ENCODE measurements at places on chromosomes 12 and 14.
A peak's percentile ranks its signal among the peaks of the same experiment; 100 is the strongest.

- peak; percentile 13 for DNase-seq
Measured at GRCh38 chr14:75709207-75709812, 48.3 kb downstream of the TTLL5 start.

- no peak for DNase-seq
Measured at GRCh38 chr14:75568791-75569190, 9.6 kb upstream of the FLVCR2 start.

GRCh38 chr12:101941306-101942249 lies 64.2 kb downstream of the DRAM1 start:
- DNase-seq: no peak

DNA sequence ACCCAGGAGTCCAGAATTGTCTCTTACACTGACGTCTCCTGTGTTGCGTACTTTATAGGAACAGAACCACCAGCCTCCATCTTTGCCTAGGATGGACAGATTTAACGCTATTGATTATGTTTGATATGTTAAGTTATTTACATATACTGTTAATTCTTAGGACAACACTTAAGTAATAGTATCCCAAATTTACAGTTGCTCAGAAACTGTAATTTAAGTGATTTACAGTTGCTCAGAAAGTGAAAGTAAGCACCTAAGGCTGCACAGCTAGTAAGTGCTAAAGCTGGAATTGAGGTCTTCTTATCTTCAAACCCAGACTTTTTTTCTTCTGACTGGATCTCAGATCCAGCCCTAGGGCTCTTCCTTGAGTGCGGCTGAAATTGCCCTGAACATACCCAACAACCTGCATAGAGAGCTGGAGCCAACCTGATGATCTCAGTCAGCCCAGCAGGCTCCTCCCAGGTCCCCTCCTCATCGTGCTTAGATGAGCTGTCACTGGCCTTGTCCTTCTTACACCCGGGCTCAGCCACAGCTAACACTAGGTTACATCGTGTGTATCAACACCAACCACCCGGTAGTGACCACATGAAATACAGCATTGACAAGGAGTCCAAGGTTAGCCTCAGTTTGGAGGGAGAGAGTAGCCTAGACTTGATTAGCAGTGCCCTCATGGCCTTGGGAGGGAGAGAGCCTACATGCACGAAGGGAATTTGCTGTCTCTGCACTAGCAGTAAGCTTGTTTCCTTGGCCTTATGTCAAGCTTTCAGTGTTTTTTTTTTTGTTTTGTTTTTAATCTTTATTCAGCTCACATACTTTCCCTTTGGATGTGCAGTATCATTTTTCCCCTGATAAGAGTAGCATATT lies 111.1 kb upstream of the ARHGAP5 start:
- DNase-seq: no peak

DNA sequence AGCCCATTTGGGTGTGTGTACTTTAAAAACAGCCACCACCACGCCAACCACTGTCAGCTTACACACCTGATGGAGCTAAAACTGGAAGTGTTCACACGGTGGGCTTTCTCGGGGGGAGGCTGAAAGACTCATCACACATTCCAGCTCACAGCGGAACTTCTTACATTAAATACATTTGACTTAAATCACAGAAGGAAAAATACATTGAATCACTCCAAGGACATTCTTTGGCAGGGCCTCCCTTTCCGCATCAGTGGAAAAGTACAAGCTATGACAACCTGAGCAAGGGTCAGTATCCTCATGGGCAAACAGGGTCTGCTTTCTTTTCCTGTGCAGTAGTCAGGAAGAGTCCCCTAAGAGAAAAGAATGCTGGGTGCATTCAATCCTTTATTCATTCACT lies 31.0 kb upstream of the TC2N start:
- DNase-seq: no peak

GRCh38 chr14:99015833-99016232 lies 256.2 kb downstream of the BCL11B start:
- no peak for DNase-seq

GRCh38 chr12:8554451-8555195 lies 13.9 kb upstream of the CLEC4E start:
- no peak for DNase-seq

DNA sequence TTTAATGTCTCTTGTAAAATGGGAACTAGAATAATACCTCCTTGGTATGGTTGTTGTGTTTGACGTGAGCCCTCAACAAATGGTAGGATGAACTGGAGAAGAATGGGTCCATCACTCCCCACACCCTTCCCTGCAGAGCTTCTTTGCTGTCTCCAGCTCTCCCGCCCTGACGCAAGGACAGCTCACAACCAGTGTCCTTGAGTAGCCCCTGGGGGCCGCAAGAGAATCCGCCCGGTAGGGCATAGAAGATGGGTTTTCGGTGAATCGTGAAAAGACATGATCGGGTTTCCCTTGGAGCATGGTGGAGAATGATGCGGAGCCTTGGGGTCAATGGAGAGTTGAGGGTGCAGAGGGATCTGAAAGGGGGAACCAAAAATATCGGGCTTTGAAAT lies 6.1 kb upstream of the PAX9 start:
- no peak for DNase-seq

- DNase-seq: no peak
Measured at GRCh38 chr12:120972870-120973543, 5.3 kb upstream of the HNF1A start.

DNA sequence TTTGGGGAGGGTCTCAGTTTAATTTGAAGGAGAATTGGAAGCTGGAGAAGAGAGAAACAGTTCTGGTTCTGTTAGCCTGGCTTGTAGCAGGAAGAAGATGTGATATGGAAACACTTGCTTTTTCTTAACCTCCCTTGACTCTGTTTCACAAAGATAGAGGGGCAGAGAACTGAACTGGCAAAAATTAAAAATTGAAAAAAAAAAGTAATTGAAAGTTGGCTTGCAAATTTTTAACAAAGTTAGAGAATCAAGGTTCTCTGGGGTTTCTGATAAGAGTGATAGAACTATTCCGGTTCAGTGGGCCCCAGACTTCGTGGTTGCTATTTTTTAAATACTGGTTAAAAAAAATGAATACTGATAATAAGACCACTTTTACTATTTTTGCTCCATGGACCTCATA lies 2.8 kb downstream of the CRADD start:
- no peak for DNase-seq

- no peak for DNase-seq
Measured at GRCh38 chr12:1591034-1591433, 3.3 kb downstream of the FBXL14 start.

- no peak for DNase-seq
Measured at GRCh38 chr14:51094282-51094821, 553 bp downstream of the TRIM9 start.

DNA sequence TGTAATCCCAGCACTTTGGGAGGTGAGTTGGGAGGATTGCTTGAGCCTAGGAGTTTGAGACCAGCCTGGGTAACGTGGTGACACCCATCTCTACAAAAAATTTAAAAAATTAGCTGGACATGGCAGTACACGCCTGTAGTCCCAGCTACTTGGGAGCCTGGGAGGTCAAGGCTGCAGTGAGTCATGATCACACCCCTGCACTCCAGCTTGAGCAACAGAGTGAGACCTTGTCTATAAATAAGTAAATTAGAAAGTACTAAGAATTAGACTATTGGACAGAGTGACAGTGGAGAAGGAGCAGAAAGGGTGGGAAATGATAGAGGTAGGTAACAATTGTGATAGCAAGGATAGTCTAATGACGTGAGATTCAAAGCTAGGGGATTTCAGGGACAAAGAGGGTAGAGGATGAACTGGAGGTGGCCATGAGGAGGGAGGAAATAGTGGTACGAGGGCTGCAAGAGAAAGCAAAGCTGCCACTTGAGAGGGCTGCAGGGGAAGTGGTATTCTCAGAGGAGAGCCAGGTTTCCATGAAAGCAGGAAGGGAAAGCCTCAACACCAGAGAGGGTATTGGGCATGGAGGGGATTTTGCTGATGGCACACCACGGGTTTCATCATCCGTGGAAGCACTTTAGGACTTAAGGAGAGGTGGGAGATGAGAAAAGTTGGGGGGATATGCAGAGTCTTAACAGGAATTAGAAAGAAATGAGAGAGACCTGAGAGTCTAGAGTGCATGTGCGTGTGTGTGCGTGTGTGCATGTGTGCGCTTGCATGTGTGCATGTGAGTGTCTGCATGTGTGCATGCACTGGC lies 85.6 kb downstream of the SYNE2 start:
- no peak for DNase-seq

- DNase-seq: no peak
Measured at GRCh38 chr14:94598816-94599655, 13.2 kb upstream of the SERPINA3 start.

DNA sequence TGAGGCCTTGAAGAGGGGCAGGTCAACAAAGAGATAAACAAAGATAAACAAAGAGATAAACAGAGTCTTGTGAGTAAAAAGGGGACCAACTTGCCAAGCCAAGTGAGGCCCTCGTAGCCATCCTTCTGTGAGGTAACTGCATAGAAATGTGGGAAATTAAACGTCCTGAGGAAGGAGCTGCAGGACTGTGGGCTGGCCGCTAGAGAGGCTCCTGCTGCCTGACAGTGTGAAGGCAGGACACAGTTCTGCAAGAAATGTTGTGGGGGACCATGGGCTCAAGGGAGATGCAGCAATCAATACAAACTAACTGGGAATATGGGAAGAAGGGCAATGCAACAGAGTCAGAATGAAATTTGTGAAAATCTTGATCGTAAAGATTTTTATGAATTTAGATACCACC lies 91.9 kb downstream of the SLC8A3 start:
- DNase-seq: no peak

GRCh38 chr12:54052438-54053002 lies 1.1 kb upstream of the HOXC4 start:
- DNase-seq: no peak

DNA sequence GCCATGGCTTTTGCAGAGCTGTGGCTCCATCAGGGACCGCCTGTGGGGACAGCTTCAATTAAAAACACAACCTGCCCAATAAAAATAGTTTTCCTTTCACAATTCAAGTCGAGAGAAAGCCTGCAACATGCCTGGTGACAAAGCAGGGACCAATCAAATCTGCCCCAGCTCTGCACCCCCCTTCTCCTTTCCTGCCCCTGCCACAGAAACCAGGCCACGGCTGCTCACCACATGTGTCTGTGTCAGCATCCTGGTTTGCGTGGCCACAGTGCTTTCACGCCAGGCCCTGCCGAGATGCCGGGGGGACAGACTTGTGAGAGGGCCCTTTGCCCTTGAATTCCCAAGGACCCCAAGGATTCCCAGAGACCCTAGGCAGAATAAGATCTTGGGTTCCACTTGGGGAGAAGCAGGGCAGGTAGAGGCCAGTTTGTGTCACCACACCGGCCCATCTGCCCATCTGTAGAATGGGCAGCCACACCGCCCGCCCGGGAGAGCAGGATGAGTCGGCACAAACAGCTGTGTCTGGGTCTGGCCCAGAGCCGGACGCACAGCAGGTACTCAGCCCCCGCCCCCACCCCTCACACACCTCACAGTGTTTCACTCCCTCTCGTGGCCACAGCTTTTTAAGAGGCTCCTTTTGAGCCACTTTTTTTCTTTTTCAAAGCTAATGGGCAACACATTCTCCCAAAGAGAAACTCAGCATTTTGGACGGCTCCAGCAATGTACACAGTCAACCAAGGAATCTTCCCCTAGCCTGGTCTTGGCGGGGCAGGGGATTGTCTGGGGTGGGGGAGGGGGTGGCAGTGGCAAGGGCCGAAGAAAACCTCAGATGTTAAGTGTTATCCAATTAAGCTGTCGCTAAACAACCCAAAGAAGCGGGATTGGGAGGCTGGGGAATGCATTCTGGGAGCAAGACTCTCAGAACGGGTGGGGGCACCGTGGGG lies 41.5 kb downstream of the BCL11B start:
- DNase-seq: peak; percentile 74

All from T-helper 17 cell (primary cell).